ENCODE measurements at places on chromosomes 7 and 10.

DNA sequence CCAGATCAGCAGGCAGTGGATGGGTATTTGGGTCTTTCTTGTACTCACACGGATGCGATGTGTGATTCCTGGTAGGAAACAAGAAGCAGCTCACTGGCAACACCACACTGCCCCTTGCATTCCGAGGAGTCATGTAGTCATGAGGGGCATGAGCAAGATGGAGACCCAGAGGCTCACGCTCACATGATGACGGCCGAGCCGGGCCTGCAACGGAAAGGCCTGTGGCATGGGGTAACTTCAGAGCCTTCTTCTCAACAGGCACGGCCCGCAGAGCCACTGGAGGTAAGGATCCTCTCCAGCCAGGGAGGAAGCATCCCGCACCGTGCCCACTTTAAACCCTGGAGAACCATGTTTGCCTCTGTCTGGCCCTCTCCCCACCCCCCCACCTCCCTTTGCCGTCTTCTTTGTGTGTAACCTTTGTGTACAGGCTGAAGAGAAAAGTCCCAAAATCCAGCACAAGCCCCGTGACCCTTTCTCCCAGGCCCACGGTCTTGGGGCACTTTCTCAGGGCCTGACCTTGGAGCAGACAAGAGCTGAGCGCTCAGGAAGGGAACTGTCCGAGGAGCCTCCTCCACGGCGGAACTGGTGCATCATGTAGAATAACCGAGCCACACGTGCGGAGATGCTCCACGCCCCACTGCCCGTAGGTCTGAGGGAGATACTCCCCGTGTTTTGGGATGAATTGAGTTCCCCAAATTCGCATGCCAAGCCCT is 516.4 kb downstream of the DNAJB6 start:
- no peak for DNase-seq

GRCh38 chr7:105816266-105816843 is 60.0 kb downstream of the ATXN7L1 start:
- DNase-seq: no peak

- no peak for DNase-seq
Observed at GRCh38 chr10:52248697-52249306, 65.3 kb upstream of the DKK1 start.

DNA sequence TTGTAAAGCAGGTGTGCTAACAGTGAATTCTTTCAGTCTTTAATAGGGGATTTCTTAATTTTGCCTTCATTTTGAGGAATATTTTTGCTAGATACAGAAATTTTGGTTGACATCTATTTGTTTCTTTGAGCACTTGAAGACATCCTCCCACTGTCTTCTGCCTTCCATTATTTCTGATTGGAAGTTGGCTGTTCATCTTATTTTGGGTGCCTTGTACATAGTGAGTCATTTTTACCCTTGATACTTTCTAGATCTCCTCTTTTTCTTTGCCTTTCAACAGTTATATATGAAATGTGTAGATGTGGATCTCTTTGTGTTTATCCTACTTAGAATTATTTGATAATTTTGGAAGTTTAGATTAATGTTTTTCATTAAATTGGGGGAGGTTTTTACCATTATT is 631.0 kb downstream of the AUTS2 start:
- DNase-seq: no peak

DNA sequence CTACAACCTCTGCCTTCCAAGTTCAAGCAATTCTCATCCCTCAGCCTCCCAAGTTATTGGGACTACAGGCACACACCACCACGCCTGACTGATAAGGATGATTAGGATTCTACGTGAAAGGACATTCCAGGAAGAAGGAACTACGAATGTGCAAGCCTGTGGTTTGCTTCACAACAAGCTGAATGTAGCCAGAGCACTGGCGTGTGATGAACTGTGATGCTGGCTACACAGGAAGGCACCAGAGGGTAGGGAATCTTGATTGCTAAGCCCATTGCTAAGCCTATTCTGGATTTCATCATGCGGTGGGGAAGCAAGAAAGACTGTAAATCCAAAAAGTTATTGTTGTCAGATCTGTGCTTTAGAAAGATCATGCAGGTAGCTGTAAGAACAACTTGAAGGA is 72.3 kb upstream of the SRRM3 start:
- DNase-seq: no peak

GRCh38 chr10:72250666-72251065 is 23.1 kb upstream of the DDIT4 start:
- no peak for DNase-seq

- DNase-seq: no peak
Observed at GRCh38 chr10:48610585-48611093, 5.8 kb upstream of the ARHGAP22 start.

DNA sequence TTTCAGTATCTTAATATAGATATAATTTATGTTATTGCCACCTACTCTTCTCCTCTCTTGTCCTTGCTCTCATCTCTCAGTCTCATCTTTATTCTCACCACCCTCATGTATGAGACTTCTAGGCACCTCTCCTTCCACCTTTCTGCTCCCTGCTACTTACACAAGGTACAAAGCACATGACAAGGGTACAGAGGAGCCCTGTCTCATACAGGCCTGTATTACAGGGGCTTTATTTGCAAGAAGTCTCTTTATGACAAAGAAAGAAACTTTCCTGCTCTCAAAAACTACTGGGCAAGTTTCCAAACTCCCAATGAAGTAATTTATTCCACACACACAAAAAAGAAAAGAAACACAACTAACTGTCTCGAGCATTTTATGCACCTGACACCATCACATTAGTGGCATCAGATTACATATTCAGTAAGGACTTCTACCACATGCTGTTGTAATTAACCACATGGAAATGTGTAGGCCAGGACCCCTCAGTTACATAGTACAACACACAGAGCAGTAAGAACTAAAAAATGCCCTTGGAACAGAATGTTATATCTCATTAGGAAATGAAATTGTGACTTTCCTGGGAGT is 253.1 kb downstream of the FZD1 start:
- DNase-seq: peak; percentile 21

DNA sequence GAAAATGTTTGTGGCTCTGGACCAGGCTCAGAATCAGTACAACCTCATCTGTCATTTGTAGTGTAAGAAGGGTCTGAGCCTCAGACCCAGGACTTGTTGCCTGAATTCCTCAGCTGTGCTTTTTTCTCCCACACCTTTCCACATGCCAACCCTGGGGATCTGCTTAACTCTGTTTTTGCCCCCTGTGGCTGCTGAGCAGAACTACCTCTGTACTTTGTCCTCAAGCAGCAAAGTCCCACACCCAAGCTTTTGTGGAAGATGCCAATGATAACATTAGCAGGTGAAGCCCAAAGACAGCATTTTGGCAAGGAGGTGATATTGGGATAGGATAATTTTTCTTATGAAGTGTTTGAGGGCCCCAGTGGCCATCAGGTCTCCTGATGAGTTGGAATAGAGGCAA is 5.8 kb upstream of the CYP2C18 start:
- DNase-seq: no peak

Data from DMS79 (cell line).